A549 treated with Mapracorat at 1 μM for 4 hours (cell line): ENCODE measurements at places on chromosomes 16 and 17. TPM values are rescaled to one million over a fixed set of nuclear protein-coding genes. Genes with fewer than 3 reads are reported as not detected.

The FNDC8 gene
- 0.10 to 0.28 TPM (median 0.10 TPM) in 3 of 5 replicates, not detected in the others for total RNA-seq

The RHBDL3 gene
- 2.9 to 5.6 TPM (median 4.5 TPM) in 5 replicates for total RNA-seq

The TBC1D3K gene
- total RNA-seq, result not detected in 5 replicates

The CD300LG gene
- total RNA-seq, result not detected in 5 replicates

The MYOCD gene
- 0.61 to 1.5 TPM (median 0.97 TPM) in 5 replicates for total RNA-seq

The KLHL11 gene
- 2.0 to 3.0 TPM (median 2.9 TPM) in 5 replicates for total RNA-seq

The TMEM92 gene
- 16.2 to 21.1 TPM (median 18.5 TPM) in 5 replicates for total RNA-seq

The KRTAP1-5 gene
- not detected in 5 replicates for total RNA-seq

The KCNJ12 gene
- total RNA-seq, result 0.93 to 1.7 TPM (median 1.5 TPM) in 5 replicates

The EFNB3 gene
- total RNA-seq, result 1.1 to 1.3 TPM (median 1.2 TPM) in 5 replicates

The TNFSF13 gene
- 0.70 to 1.2 TPM (median 1.0 TPM) in 5 replicates for total RNA-seq

The ZNF764 gene
- 4.1 to 6.7 TPM (median 6.4 TPM) in 5 replicates for total RNA-seq

The NOTUM gene
- total RNA-seq, result 0.31 to 0.53 TPM (median 0.39 TPM) in 5 replicates

The LONP2 gene
- 23.4 to 30.9 TPM (median 29.3 TPM) in 5 replicates for total RNA-seq
